ENCODE measurements at places on chromosomes 3 and 15. TPM values are rescaled to one million over a fixed set of nuclear protein-coding genes. Genes with fewer than 3 reads are reported as not detected.

The GOLGA8F gene
- polyA plus RNA-seq, result not detected

The CD200R1 gene
- not detected for polyA plus RNA-seq

The LIPH gene
- not detected for polyA plus RNA-seq

The CACNA2D3 gene
- 3.7 TPM for polyA plus RNA-seq

The LRRC34 gene
- 2.9 TPM for polyA plus RNA-seq

All from brain (organoid and tissue), 16 donors.